ENCODE measurements at places on chromosomes 1 and 21.

- DNase-seq: no peak
Measured at GRCh38 chr1:61782771-61783170, 40.5 kb downstream of the PATJ start.

DNA sequence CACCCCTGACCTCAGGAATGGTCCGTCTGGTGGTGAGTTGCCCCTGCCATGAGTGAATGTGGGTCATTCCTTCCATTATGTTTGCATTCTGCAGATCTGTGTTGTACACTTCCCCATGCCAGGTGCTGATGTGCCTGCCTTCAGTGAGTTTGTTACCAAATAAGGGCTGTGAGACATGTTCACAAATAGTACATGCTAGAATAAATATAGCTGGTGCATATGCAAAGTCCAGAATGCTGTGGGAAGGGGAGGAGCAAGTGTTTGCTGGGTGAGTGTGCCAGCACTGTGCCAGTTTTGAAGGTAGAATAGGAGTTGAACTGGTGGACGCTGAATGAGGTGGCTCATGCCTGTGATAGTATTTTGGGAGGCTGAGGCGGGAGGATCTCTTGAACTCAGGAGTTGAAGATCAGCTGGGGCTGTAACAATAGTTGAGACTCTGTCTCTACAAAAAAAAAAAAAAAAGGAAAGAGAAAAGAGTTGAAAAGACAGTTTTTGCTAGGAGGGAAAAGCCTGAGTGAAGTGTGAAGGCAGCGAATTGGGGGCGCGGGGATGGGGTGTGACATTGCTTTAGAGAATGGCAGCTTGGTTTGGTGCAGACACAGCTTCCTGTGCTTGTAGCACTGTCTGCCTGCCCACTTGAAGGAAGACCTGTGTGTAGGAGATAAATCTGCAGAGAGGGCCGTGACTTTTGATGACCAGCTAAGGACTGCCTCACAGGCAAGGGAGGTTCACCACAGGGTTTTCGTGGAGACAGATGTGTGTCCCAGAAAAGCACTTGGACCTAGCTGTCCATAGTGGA lies 61.1 kb downstream of the LGR6 start:
- no peak for DNase-seq

GRCh38 chr1:64834734-64835133 lies 89.9 kb downstream of the RAVER2 start:
- no peak for DNase-seq

- no peak for DNase-seq
Measured at GRCh38 chr1:162020150-162020549, 3.5 kb downstream of the OLFML2B start.

DNA sequence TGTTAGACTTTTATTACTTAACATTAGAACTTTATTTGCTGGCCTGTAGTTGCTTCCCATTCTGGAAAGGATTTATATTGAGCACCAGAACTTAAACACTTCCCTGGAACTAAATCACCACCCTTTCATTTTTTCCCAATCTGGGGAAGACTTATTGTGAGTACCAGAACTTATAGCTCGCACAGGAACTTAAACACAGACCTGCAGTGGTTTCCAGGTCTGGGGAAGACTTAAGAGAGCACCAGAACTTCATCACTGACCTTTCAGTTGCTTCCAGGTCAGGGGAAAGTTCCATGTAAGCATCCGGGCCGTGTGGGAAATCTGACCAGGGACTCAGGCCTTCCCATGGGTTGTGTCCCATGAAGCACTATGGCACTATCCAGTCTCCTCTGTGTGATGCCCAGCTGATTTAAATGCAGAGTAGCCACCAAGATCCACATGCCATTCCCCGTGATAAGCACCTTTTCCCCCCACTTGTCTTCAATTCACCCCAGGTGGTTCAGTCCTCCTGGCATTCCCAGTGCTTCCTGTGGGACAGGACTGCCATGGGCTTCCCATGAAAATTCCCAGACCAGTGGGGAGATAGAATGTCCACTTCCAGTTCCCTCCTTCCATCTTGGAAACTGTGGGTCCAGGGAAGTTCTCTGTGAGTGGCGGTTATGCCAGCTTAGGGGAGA lies 48.9 kb downstream of the C4BPA start:
- no peak for DNase-seq

DNA sequence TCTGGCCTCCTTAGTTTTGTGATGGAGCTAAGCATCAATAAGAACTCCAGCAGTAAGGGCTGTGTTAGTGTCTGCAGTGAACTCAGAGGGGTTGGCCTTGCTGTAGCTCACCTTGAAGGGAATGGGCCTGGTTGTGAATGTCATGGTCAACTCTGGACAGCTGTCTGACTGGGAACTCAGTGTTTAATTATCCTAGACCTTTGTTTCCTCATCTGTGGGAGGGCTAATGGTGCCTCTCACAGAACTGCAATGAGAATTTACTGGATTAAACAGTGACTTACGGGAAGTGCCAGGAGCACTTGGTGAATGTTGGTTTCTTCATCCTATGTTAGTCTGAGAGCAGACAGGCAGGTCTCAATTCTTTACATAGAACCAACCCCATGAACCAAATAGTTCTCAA lies 23.7 kb downstream of the HMGCS2 start:
- no peak for DNase-seq

GRCh38 chr21:27233514-27234115 lies 266.7 kb upstream of the ADAMTS5 start:
- no peak for DNase-seq

DNA sequence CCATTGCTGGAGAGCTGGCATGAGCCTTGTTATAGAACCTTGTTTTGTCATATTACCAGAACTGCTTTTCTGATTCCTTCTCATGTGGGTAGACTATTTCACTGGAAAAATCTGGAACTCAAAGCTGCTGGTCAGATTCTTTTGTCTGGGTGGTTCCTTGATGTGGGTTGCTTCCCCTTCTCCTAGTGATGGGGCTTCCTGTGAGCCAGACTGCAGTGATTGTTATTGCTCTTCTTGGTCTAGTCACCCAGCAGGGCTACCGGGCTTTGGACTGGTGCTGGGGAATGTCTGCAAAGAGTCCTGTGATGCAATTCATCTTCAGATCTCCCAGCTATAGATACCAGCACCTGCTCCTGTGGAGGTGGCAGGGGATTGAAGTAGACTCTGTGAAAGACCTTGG lies 59.4 kb downstream of the GPR137B start:
- DNase-seq: no peak

GRCh38 chr1:159197561-159198557 lies 6.8 kb upstream of the ACKR1 start:
- peak; percentile 77 for DNase-seq

DNA sequence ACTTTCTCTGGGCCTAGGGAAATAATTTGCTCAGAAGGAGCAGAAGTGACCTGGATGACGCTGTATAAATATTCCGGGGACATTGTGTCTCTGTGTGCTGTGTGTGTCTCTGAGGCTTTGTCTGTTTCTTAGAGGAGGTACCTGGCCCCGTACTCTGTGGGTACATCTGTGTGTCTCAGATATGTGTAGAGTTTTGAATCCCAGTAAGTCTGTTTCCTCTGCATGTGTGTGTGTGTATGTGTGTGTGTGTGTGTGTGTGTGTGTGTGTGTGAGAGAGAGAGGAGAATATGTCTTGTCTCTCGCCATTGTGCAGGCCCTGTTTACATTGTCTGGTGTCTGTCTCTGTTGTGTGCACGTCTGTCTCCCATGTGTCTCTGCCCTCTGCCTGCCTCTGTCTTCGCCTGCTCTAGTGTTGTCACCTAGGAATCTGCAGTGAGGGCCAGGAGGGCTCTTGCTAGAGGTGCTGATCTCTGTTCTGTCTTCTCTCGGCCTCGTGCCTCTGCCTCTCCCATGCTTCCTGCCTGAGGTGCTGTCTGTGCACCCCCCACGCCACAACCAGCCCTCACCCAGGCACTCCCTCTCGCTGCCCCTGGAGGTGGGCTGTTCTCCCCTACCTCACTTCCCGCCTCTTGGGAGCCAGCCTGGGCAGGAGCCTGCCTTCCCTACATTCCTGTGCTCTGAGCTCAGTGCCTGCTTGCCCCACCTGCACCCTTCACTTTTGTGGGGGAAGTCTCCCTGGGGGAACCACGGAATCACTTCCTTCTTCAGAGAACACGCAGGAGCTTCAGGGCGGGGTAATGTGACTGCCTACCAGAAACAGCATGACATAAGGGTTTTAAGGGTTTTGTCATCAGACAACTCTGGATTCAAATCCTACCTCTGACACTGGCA lies 5.9 kb downstream of the MAP7D1 start:
- no peak for DNase-seq

DNA sequence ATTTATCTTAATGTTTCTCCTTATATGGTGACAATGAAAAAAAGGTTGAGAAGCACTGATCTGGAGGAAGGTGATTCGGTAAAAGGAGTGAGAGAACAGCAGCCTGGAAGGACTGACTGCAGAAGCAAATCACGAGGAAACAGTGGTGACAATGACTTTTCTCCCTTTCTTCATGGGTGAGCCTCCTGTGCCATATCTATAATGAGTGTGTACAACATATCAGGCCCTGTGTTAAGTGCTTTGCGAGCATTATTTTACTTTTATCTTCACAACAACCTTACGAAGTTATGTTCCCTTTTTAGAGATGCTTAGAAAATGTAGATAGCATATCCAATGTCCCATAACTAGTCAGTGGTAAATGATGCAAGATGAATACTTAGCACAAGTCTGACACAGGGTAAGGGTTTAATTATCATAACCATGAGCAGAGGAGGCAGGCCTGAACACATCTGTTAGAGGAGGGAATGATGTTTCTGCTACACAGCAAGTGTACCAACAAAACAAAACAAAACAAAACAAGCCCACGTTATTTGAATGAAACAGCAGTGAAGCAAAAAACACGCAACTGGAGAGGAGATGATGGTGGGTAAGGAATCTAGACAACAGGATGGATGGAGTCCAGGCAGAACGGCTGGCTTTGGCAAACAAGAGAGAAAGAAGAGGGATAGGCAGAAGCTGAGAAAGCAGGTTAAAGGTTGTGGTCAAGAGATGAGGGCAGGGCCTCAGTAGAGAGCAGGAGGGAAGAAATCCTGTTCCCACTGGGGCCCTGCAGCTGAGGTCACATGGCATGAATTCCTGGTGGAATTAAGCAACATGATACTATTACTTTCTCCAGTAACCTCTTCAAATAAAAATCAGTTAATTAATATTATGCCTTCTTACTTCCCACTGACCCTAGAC lies 29.6 kb downstream of the GNG12 start:
- no peak for DNase-seq

DNA sequence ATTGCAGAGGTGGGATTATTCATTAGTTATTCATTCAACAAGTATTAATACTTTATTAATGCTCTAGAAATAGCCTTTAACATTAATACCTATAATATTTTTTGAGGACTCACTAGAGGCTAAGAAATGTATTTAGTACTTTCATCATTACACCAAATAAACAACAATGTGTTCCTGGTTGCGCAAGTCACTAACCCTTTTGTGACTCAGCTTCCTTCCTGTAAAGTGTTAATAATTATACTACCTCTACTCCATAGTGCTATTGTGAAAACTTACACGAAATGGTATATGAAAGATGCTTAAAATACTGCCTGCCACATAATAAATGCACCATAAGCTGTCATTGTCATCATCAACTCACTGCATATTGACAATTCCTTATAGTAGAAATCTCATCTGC lies 431.0 kb downstream of the DPYD start:
- no peak for DNase-seq

DNA sequence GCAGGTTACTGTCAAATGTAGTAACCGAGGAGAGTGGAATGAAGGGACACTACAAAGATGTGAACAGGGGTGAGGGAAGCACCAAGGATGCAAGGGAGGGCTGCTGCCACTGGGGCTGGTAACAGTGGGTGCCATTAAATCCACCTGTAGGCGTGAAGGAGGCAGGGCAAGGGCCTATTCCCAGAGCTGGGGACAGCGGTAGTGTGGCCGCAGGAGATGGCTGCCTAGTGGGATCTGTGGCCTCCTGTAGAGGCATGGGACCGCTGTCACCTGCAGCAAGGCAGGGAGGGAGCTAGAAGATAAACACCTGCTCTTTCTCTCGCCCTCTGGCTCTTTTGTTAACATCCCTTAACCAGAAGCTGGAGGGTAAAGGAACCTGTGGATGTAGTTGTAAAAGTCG lies 80.5 kb upstream of the CNIH3 start:
- no peak for DNase-seq

- no peak for DNase-seq
Measured at GRCh38 chr1:80445033-80445432, 1355.7 kb upstream of the ADGRL2 start.

DNA sequence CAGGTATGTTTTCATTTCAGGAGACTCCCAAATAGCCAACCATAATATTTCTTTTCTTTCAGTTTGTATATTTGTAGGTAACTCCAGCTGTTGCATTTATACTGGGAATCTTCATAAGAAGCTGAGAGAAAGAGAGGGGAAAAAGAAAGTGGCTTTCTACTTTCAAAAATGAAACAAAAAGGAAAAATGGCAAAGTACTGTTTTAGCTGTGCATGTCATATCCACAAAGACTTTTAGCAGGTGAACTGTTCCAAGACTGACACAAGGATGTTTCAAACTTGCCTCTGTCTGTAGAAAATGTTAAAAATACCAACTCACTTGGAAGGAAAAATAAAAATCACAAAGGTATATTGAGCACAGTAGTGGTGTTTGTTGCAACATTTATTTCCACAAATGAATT lies 41.9 kb upstream of the CACYBP start:
- no peak for DNase-seq

DNA sequence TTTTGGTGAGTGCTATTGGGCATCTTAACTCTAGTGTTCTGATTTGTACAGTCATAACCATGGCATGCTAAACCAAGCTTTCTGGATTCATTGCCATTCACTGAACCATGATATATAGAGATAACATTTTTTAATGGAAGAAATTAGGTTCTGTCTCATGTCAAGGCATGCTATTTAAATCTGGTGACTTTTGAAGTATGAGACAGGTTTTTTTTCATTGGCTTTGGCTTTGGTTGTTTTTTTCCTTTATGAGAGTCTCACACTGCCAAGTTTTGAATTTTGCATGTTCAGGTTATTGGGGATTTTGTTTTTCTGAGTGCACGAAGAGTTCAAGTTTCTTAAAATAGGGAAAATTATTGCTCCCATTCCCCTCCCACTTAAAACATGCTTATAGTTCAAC lies 141.3 kb upstream of the ADAMTS5 start:
- DNase-seq: no peak

DNA sequence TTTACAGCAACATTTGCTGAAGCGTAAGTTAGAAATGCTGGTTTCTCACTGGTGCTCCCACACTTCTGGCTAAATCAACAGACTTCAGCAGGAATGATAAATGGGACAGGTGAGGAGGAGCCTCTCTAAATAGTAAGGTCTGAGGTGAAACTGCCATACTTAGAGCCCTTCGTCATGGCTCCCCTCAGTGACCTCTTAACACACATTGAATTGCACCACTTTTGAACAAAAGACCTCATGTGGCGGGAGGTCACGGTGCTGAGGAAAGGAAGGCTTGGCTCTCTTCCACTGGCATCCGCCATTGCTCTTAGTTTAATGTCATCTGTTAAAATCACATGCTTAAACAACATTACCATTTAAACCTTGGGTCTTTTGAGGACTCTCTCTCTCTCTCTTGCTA lies 3.4 kb downstream of the MAP3K7CL start:
- no peak for DNase-seq

GRCh38 chr1:11530731-11531311 lies 51.9 kb downstream of the DISP3 start:
- no peak for DNase-seq
